ENCODE measurements at places on chromosomes 6 and 20.

GRCh38 chr6:166636934-166637333 lies 9.9 kb upstream of the RPS6KA2 start:
- H3K27me3 ChIP-seq: peaks cover 3% of the 10 kb centered on the region
- peaks cover 3% of the 10 kb centered on the region for H3K36me3 ChIP-seq
- DNase-seq: no peak
- peak overlapping the region; percentile 7 for H3K27ac ChIP-seq

DNA sequence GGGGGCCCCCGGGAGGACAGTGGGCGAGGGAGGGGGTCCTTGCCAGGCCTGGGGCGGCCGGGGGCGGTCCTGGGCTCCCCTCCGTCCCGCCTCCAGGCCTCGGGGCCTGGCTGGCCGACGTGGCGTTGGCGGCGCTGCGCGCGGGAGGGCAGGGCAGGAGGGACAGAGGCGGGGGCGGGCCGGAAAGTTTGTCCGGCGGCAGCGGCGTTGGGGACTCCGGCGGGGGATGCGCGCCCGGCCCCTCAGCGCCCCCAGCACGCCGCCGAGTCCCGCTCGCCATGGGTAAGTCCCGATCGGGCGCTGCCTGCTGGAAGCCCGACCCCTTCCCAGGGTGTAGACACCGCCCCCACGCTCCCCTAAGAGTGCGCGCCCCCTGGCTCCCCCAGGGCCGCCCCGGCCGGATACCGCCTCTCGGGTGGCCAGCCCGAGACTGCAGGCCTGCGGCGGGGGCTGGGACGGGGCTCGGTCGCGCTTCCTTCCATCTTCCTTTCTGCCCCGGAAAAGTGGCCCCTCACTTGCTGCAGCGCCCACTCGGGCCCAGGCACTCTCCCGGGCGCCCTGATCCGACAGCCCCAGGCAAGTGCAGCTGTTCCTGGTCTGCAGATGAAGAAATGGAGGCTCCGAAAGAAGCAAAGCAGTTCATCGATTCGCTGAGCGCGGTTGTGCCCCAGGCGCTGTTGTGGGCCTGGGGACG lies at the start of gene SLC2A10:
Gene SLC2A10, plus strand, starts transcription at position 191 of the 694 bp plus-strand sequence. Its CDS starts 88 bp downstream, at position 279.
- H3K27me3 ChIP-seq: no peaks in the 10 kb centered on the region
- peak within 1 kb of the TSS; percentile 81 for H3K27ac ChIP-seq
- peaks cover 19% of the 10 kb centered on the region for H3K4me1 ChIP-seq

- DNase-seq: no peak
- peaks cover 20% of the 10 kb centered on the region for H3K27me3 ChIP-seq
- H3K4me1 ChIP-seq: peaks cover 9% of the 10 kb centered on the region
- H3K36me3 ChIP-seq: no peaks in the 10 kb centered on the region
Measured at GRCh38 chr6:35512006-35512405, 690 bp downstream of the TULP1 start.

DNA sequence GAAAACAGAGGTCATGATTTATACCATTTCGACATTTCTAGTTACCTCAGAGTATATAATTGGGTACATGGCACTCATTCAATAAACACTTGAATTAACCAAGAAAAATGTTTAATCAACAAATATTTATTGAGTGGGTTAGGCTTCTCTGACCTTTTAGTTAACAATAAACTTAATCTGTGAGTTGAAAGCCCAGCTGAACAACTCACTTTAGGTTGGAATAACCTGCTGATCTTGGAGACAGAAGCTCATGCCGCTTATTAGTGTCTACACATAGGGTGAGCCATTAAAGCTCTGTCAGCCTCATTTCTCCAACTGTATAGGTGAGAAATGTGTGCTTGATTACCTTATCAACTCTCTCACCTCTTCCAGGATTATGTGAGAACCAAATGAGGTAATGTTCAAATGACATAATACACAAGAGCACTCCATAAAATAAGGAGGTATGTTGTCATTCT lies 98.2 kb upstream of the DTNBP1 start:
- no peak overlapping the region for H3K27ac ChIP-seq
- H3K27me3 ChIP-seq: no peaks in the 10 kb centered on the region
- no peak overlapping the region for H3K4me3 ChIP-seq
- no peak for DNase-seq
- H3K36me3 ChIP-seq: no peaks in the 10 kb centered on the region

GRCh38 chr6:50815436-50816114 lies 3.1 kb upstream of the TFAP2B start:
- no peak overlapping the region for H3K27ac ChIP-seq
- peaks cover 11% of the 10 kb centered on the region for H3K4me1 ChIP-seq
- peaks cover 65% of the 10 kb centered on the region for H3K27me3 ChIP-seq
- peak overlapping the region; percentile 48 for H3K4me3 ChIP-seq
- DNase-seq: peak; percentile 20

GRCh38 chr20:19872001-19872400 lies 113.9 kb downstream of the RIN2 start:
- H3K4me3 ChIP-seq: no peak overlapping the region
- H3K4me1 ChIP-seq: peaks cover 2% of the 10 kb centered on the region
- H3K27ac ChIP-seq: no peak overlapping the region
- H3K27me3 ChIP-seq: no peaks in the 10 kb centered on the region
- DNase-seq: no peak

GRCh38 chr6:2939315-2940009 lies 31.9 kb downstream of the SERPINB6 start:
- no peaks in the 10 kb centered on the region for H3K4me1 ChIP-seq
- H3K36me3 ChIP-seq: no peaks in the 10 kb centered on the region
- no peaks in the 10 kb centered on the region for H3K27me3 ChIP-seq
- DNase-seq: no peak
- H3K27ac ChIP-seq: no peak overlapping the region

DNA sequence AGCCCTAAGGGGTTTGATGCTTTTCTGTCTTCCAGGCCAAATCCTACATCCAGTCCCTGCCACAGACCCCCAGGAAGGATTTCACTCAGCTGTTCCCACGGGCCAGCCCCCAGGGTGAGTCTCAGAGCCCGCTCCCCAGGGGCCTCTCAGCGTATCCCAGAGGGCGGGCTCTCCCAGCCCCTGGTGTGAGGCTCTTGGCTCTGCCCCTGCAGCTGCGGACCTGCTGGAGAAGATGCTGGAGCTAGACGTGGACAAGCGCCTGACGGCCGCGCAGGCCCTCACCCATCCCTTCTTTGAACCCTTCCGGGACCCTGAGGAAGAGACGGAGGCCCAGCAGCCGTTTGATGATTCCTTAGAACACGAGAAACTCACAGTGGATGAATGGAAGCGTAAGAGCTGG lies 8.4 kb downstream of the MAPK13 start:
- H3K36me3 ChIP-seq: peaks cover 34% of the 10 kb centered on the region
- H3K27me3 ChIP-seq: no peaks in the 10 kb centered on the region
- peaks cover 10% of the 10 kb centered on the region for H3K4me1 ChIP-seq
- H3K4me3 ChIP-seq: no peak overlapping the region
- no peak for DNase-seq

- peaks cover 31% of the 10 kb centered on the region for H3K4me1 ChIP-seq
- no peak overlapping the region for H3K4me3 ChIP-seq
- H3K27ac ChIP-seq: no peak overlapping the region
Measured at GRCh38 chr6:33812669-33813068, 8.9 kb upstream of the MLN start.

- H3K4me3 ChIP-seq: no peak overlapping the region
- no peaks in the 10 kb centered on the region for H3K27me3 ChIP-seq
- peaks cover 6% of the 10 kb centered on the region for H3K4me1 ChIP-seq
Measured at GRCh38 chr6:34928220-34928619, 39.2 kb downstream of the ANKS1A start.

DNA sequence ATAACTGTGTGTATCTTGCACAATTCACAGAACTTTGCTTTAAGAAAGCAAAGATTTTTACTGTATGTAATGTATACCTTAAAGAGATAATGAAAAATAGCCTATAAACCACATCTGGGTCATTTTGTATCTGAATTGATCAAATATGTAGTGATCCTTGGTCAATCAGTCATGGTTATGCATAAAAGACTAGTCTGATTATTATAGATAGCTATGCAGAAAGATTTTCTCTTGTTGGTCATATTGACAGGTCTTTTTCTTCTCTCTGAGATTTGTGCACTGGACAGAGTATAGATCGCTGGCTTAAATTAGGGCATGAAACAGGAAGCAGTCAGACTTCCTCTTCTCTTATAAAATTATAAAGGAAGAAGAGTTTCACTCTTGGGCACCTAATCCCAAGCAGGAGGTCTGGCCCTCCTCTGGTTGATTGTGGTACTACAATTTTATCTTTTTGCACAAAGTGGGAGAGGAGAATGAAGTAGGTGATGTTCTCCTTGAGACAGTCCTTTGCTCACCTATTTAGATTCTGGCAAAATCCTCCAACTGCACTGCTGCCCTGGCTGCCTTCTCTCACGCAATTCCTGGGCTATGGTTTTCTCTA lies 380.9 kb upstream of the RGS17 start:
- no peaks in the 10 kb centered on the region for H3K4me1 ChIP-seq
- DNase-seq: peak; percentile 47
- H3K27ac ChIP-seq: no peak overlapping the region

GRCh38 chr6:46565531-46565930 lies 74.3 kb upstream of the RCAN2 start:
- no peak overlapping the region for H3K27ac ChIP-seq
- no peaks in the 10 kb centered on the region for H3K27me3 ChIP-seq
- no peak for DNase-seq
- H3K4me1 ChIP-seq: no peaks in the 10 kb centered on the region

GRCh38 chr6:45816674-45817297 lies 198.9 kb downstream of the CLIC5 start:
- no peaks in the 10 kb centered on the region for H3K4me1 ChIP-seq
- H3K27me3 ChIP-seq: peaks cover 6% of the 10 kb centered on the region
- DNase-seq: no peak
- H3K36me3 ChIP-seq: no peaks in the 10 kb centered on the region

- no peak overlapping the region for H3K27ac ChIP-seq
- no peaks in the 10 kb centered on the region for H3K4me1 ChIP-seq
- no peaks in the 10 kb centered on the region for H3K36me3 ChIP-seq
Measured at GRCh38 chr6:32522302-32523047, 7.6 kb downstream of the HLA-DRB5 start.

- peaks cover 5% of the 10 kb centered on the region for H3K27me3 ChIP-seq
- no peak overlapping the region for H3K4me3 ChIP-seq
- peaks cover 50% of the 10 kb centered on the region for H3K36me3 ChIP-seq
- DNase-seq: no peak
- no peak overlapping the region for H3K27ac ChIP-seq
Measured at GRCh38 chr6:43269273-43270007, 26.2 kb downstream of the TTBK1 start.

DNA sequence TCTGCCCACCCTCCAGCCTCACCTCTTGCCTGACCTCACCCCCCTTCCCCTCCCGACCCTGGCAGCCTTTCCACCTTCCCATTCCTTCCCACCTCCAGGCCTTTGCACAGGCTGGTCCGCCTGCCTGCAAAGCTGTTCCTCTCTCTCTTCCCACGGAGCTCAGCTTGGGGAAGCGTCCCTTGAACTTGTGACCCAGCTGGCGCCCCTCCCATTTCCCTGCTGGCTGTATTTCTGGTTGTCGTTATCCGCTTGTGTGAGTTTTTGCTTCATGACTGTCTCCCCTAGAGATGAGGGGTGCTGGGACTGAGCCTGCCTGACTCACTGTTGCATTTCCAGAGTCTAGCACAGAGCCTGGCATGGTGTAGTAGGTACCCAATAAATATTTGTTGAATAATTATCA lies 32.5 kb downstream of the VSTM2L start:
- no peak for DNase-seq
- H3K27me3 ChIP-seq: no peaks in the 10 kb centered on the region
- peaks cover 21% of the 10 kb centered on the region for H3K4me1 ChIP-seq
- H3K27ac ChIP-seq: no peak overlapping the region
- H3K36me3 ChIP-seq: peaks cover 61% of the 10 kb centered on the region

GRCh38 chr6:122033564-122034181 lies 365.8 kb upstream of the HSF2 start:
- no peaks in the 10 kb centered on the region for H3K27me3 ChIP-seq
- H3K27ac ChIP-seq: no peak overlapping the region
- H3K4me1 ChIP-seq: no peaks in the 10 kb centered on the region
- no peaks in the 10 kb centered on the region for H3K36me3 ChIP-seq

DNA sequence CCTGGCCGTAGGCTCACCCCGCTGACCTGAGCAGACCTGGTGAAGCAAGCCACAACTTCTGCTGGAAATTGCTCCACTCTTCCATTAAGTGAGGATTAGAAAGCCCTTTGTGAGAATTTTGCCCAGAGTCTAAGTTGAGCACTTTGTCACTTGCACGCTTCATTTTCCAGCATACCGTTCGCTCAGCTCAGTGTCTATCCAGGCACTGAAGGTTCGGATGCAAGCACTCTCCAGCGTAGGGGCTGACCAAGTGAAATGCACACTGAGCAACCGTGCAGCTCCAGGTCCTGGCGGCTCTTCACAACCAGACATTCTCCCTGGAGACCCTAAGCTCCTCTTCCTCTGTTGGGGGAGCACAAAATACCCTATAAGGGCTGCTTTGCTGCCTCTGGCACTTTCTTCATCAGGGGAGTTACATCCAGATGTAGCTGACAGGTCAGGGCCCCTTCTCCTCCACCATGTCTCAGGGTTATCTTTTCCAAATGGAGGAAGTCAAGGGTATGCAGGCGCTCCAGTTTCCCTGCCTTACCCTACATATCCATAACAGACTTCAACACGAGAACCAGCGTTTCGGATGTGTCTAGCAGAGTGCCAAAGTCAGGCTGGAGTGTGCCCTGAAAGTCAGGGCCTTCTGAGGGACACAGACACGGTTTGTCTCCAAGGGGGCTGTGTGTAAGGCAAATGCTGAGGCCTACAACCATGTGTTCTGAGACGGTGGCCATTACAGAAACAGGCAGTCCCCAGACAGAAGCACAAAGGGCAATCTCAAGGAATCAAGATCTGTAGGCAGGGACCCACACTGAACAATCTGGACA lies 146.7 kb upstream of the AFDN start:
- peaks cover 59% of the 10 kb centered on the region for H3K4me1 ChIP-seq
- no peak overlapping the region for H3K27ac ChIP-seq
- H3K36me3 ChIP-seq: no peaks in the 10 kb centered on the region
- peaks cover 21% of the 10 kb centered on the region for H3K27me3 ChIP-seq
- no peak overlapping the region for H3K4me3 ChIP-seq
- DNase-seq: no peak

- H3K4me3 ChIP-seq: no peak overlapping the region
- no peak for DNase-seq
- no peaks in the 10 kb centered on the region for H3K27me3 ChIP-seq
- H3K27ac ChIP-seq: no peak overlapping the region
Measured at GRCh38 chr6:104795363-104795762, 64.4 kb downstream of the HACE1 start.

- no peak for DNase-seq
Measured at GRCh38 chr6:6919173-6919572, 188.6 kb upstream of the RREB1 start.

- H3K27ac ChIP-seq: no peak overlapping the region
- no peaks in the 10 kb centered on the region for H3K27me3 ChIP-seq
- no peaks in the 10 kb centered on the region for H3K4me1 ChIP-seq
Measured at GRCh38 chr6:85544776-85545175, 48.9 kb downstream of the SNX14 start.

GRCh38 chr20:11001764-11002540 lies 328.2 kb upstream of the JAG1 start:
- no peaks in the 10 kb centered on the region for H3K27me3 ChIP-seq
- no peaks in the 10 kb centered on the region for H3K36me3 ChIP-seq
- H3K27ac ChIP-seq: no peak overlapping the region

Measured in spinal cord (tissue), 10 donors.